ENCODE measurements at places on chromosomes 12 and 14.
A peak's percentile ranks its signal among the peaks of the same experiment; 100 is the strongest.

GRCh38 chr14:37185670-37186069 lies 12.1 kb upstream of the MIPOL1 start:
- no peak for DNase-seq

DNA sequence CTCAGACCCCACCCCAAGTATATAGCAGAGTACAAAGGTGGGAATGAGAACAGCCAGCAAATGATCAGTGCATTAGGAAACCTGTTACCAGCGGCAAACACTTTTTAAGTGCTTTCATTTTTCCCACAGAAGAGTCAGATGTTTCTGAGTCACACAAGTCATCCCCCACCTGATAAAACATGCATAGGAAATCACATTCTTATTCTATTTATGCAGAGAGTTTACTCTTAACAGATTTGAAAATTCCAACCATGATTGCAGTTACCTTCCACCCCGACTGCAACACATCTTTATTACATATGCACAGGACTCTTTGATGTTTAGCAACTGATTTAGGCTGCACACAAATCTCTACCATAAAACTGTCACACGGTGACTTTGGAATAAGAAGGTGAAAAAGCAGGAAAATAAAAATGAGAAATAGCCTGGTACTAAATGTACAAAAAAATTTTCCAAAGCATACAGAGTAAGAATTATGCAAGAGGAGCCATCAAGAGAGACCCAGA lies 236.4 kb downstream of the PAWR start:
- no peak for DNase-seq

- no peak for DNase-seq
Observed at GRCh38 chr12:57233357-57234232, 4.1 kb downstream of the SHMT2 start.

- DNase-seq, result no peak
Observed at GRCh38 chr12:39043424-39043822, 138.0 kb upstream of the CPNE8 start.

DNA sequence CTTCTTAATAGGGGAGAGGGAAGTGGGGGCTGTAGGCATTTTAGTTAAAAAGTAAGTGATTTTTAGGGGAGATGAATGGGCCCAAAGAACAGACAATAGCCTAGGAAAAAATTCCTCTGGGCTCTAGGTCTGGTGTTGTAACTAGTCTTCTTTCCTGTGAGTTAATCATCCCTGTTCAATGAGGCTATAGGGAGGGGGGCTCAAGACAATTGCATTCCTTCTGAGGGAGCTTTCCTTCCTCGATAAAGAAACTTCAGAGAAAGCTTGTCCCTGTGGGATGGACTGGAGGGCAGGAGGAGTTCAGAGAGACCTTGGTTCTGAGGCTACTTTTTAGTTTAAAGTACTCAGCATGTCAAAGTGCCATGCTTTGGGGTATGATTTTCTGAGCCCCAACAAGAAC lies 127.2 kb downstream of the BBS10 start:
- DNase-seq, result no peak

GRCh38 chr12:49061157-49061650 lies 610 bp upstream of the KMT2D start:
- no peak for DNase-seq

DNA sequence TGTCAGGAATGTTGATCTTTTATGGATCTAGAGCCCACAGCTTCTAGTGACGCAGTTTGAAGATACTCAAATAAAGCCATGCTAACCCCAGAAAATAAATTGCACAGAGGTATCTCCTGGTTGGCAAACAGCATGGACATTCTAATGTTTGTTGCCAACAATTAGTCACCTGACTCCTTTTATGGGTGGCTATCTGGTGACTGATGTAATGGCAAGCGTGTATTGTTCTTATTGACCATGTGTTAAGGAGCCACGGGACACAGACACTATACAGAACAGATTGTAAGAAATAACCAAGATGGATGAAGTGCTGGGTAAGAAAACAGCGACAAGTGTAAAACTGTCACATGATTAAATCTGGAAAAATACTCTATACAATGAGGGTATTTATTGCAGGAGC lies 401.3 kb upstream of the PDE3A start:
- DNase-seq, result no peak

GRCh38 chr14:88104710-88105109 lies 99.8 kb downstream of the GPR65 start:
- no peak for DNase-seq

DNA sequence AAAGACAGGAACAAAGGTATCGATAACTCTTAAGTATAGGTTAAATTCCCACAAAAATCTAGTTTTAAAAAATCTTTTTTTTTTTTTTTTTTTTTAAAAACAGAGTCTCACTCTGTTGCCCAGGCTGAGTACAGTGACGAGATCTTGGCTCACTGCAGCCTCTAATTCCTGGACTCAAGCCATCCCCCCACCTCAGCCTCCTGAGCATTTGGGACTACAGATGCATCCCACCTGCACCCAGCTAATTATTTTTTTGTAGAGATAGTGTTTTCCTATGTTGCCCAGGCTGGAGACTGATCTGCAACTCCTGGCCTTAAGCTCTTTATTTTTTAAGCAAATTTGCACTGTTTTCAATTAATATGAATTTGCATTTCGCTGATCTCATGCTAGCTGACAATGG lies 9.8 kb downstream of the PSEN1 start:
- no peak for DNase-seq

- DNase-seq, result no peak
Observed at GRCh38 chr14:95885278-95885677, 8.6 kb downstream of the TUNAR start.

DNA sequence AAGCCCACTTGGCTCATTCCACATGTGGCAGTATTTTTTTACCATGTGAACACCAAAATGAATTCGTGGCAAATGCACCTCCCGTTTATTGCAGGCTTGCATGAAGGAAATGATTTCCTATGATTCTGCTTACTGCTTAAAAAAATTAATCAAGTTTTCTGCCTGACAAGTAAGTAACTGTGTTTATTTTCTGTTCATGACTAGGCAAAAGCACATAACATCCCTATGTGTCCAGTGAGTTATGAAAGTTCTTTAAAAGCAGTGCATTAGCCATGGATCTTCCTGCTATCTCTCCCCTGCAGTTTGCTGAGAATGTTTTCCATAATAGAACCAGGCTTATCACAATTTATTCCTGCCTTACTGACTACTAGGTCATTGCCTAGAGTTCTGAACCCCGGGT lies 20.4 kb downstream of the GPR65 start:
- DNase-seq, result no peak

DNA sequence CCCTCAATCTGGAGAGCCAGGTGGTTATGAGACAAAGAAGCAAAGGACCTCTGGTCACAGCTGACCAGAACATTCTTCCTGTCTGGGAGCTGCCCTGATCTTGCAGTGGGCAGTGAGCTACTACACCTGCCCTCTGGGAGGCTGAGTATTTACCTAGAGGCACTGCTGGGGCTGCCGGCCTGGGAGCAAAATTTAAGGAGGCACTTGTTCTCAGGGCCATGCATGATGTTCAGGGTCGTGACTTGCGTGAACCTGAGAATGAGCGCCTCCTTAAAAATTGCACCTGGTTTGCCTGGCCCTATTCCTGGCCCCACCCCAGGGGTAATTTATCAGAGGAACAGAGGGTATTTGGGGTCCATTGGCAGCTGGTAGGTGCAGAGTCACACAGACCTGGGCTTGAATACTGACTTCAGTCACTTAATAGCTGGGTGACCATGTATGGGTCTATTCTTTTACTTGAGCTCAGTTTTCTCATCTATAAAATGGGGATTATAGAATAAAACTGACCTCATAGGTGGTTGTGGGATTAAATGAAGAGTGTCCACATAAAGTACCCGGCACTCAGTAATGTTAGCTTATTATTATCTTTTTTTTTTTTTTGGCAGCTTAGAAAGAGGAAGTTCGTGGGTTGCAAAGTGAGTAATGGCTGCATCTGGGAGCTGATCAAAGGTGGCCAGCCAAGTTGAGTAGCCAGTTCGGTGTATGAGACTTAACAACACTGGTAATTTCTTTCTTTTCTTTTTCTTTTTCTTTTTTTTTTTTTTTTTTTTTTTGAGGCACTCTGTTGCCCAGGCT lies 107.4 kb upstream of the MED13L start:
- peak; percentile 7 for DNase-seq

- no peak for DNase-seq
Observed at GRCh38 chr12:32151086-32151485, 44.4 kb downstream of the BICD1 start.

DNA sequence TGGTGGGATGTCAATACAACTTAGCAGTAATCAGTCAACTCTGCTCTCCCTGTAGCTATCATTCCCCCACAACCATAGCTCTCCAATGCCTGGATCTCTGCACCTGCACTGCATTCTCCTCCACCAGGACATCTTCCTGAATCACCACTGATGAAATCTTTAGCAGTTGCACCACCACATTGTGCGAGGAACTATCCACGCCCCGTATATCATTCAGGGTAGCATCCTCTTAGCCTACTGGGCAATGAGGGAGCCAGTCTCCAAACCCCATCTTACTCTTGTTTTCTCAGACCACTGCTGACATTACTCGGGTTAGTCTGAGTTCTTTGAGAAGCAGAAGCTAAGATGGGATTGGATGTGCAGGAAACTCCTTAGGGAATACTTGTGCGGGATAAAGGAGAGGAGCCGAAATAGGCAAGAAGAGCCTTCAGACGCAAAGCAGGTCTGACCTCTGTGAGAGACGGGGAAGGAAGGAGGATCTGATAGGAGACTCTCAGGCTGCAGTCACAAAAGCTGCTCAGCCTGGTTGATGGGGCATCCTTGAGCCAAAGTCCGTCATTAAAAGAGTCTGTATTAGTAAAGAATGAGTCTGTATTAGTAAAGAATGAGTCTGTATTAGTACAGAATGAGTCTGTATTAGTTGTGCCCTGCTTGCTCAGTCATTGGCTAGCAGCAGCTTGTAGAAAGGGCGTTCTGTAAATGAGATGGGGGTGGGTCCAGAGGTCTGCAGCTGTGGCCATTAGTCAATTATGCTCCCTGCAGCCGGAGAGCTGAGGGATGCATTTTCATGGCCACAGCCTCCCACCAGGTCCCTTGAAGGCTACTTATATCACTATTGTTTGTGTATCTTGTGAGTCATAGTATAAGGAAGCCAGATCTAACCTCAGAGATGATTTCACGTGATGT lies 49.6 kb upstream of the RASSF3 start:
- DNase-seq, result no peak

- DNase-seq, result no peak
Observed at GRCh38 chr12:126617312-126617711, 1552.1 kb downstream of the AACS start.

- DNase-seq, result no peak
Observed at GRCh38 chr12:60123557-60123956, 527.7 kb downstream of the SLC16A7 start.

GRCh38 chr12:124442281-124442680 lies 125.1 kb downstream of the NCOR2 start:
- DNase-seq, result no peak

- no peak for DNase-seq
Observed at GRCh38 chr12:31309279-31309678, 16.7 kb downstream of the SINHCAF start.

DNA sequence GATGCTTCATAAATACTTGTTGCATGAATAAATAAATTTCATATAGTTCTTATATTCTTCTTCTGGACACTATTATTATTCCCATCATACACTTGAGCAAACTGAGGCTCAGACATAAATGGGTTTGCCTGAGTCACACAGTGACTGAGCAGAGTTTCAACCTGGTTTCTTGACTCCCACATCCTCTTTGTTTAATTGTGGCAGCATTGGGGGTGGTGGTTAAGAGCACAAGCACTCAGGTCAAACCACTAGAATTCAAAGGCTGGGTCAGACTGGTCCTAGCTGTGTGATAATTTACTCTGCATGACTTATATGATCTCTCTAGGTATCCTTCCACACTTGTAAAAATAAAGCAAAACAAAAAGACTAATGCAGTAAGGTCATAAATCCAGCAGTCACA lies 274.9 kb upstream of the SRRM4 start:
- no peak for DNase-seq

- DNase-seq, result no peak
Observed at GRCh38 chr12:97386133-97386581, 76.4 kb upstream of the RMST start.

GRCh38 chr12:76490763-76491162 lies 68.8 kb downstream of the OSBPL8 start:
- DNase-seq, result no peak

DNA sequence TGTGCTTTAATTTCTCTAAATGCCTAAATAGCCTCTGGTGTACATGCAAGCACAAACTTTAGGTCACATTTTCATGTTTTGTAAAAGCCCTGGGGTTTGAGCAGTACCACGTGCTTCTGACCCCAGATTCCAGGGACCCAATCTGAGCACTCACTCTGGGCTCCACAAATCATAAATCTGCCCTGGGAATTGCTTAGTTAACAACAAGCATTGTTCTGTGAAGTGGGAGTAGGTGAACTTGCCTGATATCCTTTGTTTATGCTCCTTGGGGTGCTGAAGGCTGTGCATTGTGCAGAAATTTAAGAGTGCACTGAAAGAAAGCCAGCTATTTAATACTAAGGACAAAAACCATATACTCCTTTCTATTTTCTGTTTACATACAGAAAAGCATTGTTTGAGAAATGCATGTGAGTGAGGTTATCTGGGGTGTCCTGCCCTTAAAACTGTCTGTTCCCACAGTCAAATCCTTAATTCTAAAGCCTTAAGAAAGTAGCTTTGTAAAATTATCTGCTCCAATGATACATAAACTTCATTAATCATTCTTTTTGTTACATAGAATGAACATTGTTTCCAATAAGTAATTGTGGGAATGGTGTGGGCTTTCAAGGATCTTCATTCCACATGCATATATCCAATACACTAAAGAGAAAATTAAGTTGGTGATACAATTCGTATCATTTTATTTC lies 258.6 kb upstream of the NPAS3 start:
- no peak for DNase-seq

GRCh38 chr12:25694072-25694471 lies 141.0 kb upstream of the LMNTD1 start:
- DNase-seq, result no peak

DNA sequence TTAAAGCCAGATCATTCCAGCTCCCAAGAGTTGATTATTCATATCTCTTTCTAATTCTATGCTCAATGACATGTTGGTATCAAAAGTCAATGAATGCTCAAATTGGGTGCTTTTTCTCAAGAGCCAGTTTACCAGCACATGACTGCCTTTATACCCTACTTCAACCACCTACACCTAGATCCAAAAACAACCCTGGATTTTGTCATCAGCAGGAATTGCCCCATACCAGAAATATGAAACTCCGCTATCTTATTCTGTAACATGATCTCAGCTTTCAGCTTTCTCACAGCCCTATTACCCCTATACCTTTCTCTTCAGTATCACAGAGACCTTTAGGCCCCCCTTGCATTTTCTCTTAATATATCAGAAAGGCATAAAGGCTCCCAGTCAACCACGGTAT lies 32.3 kb upstream of the ESR2 start:
- no peak for DNase-seq
